ENCODE measurements at places on chromosomes 1 and 21.

GRCh38 chr1:109547463-109548320, 723 bp upstream of the GNAI3 start:
- no peak for DNase-seq

- no peak for DNase-seq
Observed at GRCh38 chr1:42822800-42823392, 5.7 kb upstream of the SVBP start.

DNA sequence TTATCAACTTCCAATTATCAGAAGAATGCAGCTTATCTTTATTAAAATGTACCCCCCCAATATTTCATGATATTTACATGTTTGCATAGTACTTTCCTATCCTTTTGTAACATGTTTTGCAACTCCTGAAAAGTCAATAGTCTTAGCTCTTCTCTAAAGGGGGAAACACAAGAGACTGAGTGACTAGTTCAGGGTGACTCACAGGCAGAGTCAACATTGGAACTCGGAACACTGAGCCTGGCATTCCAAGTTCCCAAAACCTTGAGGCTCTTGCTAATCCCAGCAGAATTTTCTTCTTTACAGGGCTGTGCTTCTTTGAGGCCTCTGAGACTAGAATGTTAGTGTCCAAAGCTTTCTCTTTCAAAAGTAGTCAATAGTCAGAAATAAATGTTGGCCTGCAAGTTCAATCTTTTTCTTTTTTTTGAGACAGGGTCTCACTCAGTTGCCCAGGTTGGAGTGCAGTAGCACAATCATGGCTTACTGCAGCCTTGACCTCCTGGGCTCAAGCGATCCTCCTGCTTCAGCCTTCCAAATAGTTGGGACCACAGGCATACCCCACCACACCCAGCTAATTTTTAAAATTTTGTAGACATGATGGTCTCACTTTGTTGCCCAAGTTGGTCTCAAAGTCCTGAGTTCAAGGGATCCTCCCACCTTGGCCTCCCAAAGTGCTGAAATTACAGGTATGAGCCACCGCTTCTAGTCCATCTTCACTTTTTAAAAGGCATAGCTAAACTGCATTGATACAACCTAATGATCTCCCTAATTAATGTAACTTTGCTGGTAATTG, 37.5 kb downstream of the ZNF281 start:
- DNase-seq, result no peak

DNA sequence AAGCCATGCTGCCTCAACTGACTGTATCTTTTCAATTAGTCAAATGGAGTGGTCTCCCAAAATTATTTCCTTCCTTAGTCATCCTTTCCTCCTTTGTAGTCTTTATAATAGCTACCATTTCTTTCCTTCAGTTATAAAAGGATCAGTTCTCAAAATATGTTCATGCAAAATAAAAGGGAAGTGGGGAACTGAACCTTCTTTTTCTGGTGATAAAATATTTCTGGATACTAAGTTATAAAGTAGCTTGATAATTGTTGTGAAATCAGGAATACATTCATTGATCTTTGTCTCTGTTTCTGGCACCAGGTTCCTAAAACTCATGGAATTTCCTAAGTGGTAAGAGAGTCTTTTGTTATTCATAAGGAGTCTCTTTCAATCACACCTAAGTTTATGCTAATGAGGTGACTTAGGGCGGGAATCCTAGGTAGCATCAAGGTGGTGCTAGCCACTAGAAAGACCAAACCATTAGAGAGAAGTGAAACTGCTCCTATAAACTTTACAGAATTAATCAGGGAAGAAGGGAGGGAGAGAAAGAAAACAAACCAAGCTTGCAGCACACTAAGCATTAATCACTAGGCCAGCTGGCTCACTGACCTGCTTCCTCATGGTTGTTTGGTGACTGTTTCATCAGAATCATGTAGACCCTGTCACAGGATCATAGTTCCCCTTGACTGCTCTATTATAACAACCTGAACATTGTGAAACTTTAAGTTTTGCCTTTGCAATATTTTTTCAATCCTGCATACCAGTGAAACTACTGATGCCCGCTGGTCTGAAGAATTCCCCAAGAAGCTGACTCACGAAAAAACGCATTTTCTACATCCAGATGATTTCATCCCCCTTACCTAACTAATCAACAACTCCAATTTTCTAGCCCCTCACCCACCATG, 161.6 kb upstream of the PTBP2 start:
- no peak for DNase-seq

GRCh38 chr1:58997637-58998036, 213.8 kb upstream of the JUN start:
- no peak for DNase-seq

DNA sequence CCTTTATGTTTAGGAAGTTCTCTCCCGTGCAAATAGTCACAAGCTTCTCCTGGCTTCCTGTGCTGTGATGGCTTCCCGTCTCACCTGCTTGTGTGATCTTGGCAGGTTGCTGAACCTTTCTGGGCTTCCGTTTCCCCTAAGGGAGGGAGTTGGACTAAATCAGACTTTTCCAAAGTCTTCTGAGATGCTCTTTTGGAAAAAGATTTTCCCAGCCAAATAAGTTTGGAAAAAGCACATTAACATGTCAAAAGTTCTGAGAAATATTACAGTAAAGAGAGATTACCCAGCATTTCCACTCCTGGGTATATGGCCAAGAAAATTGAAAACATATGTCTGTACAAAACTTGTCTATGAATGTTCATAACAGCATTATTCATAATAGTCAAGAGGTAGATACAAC, 36.0 kb upstream of the TENT5C start:
- DNase-seq, result no peak

GRCh38 chr1:210321552-210321951, 7.2 kb upstream of the HHAT start:
- no peak for DNase-seq

- no peak for DNase-seq
Observed at GRCh38 chr21:34706337-34706736, 37.5 kb downstream of the CLIC6 start.

GRCh38 chr1:207993477-207994445, 82.8 kb upstream of the CD34 start:
- no peak for DNase-seq

- no peak for DNase-seq
Observed at GRCh38 chr1:197521118-197521739, 253.2 kb downstream of the CRB1 start.

DNA sequence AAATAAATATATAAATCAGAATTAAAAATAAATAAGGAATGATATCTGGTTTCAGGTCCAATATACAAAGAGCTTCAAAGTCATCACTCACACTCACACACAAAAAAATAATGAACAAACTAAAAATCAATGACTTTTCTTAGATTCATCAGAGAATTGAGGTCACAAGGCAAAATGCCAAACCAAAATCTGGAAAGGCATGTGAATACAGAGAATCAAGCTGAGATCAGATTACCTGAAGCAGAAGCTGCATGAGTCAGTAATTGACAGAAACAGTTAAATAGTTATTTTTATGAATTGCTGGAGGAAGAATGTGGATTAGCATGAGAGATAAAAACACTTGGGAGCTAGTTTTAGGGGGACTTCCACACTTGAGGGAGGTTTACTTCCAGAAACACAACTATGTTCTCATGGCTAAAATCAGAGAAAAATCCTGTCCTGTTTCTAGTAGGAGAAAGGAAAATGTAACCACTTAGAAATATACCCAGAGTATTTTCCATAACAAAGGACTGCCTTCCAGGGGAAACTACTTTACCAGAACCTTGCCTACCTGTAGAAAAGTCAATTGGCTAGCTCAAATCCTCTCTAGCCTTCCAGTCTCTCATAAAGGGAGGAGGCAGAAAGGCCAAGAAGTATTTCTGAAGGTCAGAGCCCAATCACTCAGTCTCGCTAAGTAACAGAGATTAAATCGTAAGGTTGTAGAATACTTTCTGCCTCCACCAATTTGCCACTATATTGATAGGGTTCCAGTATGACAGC, 536.6 kb upstream of the NR5A2 start:
- DNase-seq, result no peak

- DNase-seq, result no peak
Observed at GRCh38 chr21:31273278-31273677, 70.8 kb downstream of the TIAM1 start.

- DNase-seq, result no peak
Observed at GRCh38 chr1:66758241-66758755, 6.0 kb downstream of the DYNLT5 start.

DNA sequence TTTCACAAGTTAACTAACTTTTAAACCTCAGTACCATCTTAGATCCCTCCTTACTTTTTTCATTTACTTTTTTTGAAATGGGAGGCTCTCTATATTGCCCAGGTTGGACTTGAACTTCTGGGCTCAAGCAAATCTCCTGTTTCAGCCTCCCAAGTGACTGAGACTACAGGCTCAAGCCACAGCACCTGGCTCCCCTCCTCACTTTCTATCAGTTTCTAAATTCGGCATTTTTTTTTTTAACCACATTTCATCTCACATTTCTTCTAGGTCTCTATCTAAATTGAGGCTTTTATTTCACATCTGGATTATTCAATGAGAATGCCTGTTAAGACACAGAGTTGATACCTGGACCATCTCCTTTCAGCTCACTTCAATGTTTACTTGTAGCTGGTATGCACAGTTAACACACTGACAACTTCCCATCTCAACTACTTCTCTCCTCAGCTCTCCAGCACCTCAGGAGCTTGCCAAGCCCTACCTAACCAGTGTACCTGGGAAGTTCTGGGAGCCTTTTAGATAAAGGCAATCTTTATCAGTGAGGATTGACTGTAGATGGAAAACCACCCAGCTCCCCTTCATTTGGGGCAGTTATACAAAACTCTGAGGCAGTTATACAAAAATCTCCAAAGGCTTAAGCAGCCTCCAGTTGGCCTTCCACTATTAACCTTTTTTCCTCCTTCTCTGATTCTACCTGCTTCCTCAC, 3.4 kb downstream of the USP33 start:
- no peak for DNase-seq

DNA sequence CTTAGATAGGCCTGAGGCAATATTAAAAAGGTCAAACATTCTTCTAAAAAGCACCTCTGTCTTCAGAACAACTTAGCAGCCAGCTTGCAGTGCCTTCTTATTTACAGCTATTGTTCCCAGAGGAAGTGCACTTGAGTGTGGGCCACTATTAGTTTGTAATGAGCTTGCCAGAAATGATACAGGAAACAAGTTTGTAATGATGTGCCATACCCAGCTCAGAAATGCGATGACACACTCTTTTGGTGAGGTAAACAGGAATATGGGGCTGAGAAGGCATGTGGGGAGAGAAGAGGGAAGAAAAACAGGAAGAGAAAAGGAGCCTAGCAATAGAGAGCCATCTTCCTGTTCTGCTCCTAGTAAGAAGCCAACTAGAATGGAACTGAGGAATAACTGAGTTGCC, 295.4 kb downstream of the AGBL4 start:
- DNase-seq, result no peak

- DNase-seq, result no peak
Observed at GRCh38 chr1:57553666-57554065, 129.8 kb upstream of the DAB1 start.

DNA sequence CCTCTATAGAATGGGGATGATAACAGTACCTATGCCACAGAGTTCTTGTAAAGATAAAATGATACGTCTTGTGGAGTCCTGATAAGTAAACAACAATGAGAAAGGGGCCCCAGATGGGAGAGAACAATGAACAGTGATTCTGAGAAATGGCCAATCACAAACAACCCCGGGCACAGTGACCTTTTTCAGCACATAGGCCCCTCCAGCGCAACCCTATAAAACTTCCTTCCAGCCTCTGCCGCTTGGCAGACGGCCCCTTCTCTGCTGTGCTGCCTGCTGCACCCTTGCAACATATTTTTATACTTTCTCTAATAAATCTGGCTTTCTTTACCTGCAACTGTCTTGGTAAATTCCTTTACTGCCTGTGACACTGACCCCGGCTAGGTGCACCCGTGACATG, 8.9 kb downstream of the RCAN1 start:
- peak; percentile 45 for DNase-seq

DNA sequence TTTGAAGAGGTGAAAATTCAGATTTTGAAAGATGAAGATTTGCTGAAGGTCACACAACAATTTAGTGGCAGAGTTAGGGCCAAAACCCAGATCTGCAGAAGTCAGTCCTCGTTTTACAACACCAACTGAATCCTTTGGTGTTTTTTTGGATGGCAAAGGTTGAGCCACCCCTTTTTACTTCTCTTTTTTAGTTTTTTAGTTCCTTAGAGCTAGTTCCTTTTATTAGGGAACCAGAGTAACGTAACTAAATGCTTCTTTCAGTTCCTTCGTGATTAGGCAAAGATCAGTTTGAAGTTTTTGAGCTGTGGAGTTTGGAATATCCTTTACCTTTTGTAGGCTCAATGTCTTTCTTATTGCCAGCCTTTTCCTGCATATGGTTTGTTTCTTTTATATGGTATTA, 67.9 kb upstream of the ARID1A start:
- no peak for DNase-seq

DNA sequence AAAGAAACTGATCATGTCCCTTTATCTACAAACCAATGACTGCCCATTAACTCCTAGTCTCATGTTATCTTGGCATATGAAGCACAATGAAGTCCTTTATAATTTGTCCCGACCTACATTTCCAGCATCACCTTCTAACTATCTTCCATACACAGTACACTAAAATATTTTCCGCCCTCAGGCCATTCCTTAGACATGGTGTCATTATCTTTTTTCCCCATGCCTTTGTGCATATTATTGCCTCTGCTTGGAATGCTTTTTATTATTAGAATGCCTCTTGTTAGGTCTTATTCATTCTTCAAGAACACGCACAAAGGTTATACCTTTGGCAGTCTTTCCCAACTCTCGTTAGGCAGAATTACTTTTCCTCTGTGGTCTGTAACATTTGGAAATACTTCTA, 39.6 kb downstream of the ATG4C start:
- DNase-seq, result no peak

GRCh38 chr1:239262538-239262937, 123.8 kb upstream of the CHRM3 start:
- no peak for DNase-seq

GRCh38 chr1:203442821-203443220, 32.8 kb upstream of the PRELP start:
- DNase-seq, result no peak

DNA sequence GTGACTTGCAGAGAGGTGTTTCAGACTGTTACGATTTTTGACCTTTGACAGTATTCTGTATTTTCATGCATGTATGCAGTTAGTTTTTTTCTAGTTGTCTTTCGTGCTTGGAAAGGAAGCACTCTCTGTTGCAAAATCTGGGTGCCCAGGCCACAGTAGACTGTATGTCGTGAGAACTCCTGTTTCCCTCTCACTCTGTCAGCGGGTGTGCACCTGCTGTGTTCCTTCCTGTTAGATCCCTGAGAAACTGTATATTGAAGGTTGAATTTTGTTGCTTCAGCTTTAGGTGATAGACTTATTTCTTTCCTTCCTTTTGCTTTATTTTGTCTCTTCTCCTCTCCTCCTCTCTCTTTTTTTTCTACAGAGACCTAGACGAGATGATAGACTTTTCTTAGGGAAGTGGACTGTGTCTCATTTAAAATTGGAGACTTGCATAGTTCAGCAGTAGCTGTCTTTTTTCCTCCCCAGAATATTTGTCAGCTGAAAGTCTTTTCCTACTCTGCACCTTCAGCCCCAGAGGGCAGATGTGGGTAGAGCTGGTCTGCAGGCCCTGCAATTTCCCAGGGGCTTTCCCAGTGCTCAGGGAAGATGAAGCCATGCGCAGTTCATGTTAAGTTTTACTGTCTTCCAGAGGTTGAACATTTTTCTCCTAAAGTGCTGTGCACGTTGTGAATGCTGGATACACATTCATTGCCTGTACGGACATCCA, 1.4 kb downstream of the TRAPPC10 start:
- no peak for DNase-seq

All from nucleus accumbens (tissue), 56 donors.